Activated naive CD4-positive, alpha-beta T cell (primary cell): ENCODE measurements at places on chromosomes 13 and 19.

DNA sequence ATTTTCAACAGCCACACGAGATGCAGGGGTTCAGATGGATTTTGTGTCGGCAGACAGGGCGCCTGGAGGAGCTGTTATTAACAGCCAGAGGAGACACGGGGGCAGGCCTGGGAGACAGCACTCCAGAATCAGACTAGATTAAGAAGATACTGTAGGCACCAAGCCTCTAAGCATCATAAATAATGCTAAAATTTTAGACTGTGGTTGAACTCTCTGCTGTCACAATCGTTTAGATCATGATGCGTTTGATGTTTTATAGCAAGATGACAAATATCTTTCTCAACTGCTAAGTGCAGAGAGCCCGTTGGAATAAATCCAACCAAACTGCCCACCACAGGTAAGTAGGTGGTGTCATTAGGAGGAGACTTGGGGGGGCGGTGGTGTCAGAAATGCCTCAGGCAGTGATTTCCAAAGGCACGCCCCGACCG, 63.9 kb downstream of the CEBPG start:
- DNase-seq = no peak

DNA sequence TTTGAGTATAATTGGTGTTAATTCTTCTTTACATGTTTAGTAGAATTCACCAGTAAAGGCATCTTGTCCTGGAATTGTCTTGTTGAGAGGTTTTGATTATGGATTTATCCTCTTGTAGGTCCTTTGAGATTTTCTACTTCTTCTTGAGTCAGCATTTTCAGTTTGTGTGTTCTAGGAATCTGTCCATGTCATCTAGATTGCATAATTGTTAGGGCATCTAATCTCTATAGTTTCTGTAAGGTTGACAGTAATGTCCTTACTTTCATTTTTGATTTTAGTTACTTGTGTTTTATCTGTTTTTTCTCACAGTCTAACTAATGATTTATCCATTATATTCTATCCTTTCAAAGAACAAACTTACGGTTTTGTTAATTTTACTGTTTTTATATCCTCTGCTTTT, 492.0 kb downstream of the FGF9 start:
- no peak for DNase-seq

DNA sequence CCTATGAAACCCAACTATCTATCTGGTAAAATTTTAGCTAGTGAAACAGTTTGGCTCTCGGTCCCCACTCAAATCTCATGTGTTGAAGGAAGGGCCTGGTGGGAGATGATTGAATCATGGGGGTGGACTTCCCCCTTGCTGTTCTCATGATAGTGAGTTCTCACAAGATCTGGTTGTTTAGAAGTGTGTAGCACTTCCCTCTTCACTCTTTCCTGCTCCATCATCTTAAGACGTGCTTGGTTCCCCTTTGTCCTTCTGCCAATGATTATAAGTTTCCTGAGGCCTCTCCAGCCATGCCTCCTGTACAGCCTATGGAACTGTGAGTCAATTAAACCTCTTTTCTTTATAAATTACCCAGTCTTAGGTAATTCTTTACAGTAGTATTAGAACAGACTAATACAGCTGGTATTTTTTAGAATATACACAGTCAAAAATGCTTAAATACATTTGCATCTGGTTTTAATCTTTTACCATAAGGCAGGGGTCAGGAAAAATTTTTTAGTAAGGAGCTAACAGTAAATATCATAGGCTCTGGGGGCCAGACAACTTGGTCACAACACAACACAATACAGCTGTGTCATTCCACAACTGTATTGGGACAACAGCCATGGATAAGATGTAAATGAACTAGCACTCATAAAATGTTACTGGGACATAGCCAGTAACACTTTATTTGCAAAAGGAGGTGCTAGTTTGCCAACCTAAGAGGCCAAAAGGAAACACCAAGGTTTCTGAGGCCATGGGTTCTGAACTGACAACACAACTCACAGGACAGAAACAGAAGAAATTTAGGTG, 24.3 kb downstream of the DZIP1 start:
- no peak for DNase-seq

- no peak for DNase-seq
Observed at GRCh38 chr19:13952931-13953531, 722 bp downstream of the DCAF15 start.

DNA sequence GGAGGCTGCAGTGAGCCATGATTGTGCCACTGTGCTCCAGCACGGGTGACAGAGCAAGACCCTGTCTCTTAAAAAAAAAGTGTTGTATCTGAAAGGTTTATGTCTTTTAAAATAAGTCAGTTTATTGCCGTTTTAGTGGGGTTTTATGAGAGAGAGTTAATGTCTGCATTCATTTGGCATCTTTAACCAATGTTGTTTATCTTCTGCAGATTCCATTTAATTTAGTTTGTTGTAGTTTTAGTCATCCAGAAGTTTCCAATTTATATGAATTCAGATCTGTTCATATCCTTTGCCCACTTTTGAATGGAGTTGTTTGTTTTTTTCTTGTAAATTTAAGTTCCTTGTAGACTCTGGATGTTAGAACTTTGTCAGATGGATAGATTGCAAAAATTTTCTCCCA, 36.7 kb upstream of the LPAR6 start:
- no peak for DNase-seq

- DNase-seq = no peak
Observed at GRCh38 chr13:42602906-42603305, 29.0 kb downstream of the TNFSF11 start.

- DNase-seq = no peak
Observed at GRCh38 chr19:27885359-27885758, 1327.6 kb downstream of the UQCRFS1 start.

DNA sequence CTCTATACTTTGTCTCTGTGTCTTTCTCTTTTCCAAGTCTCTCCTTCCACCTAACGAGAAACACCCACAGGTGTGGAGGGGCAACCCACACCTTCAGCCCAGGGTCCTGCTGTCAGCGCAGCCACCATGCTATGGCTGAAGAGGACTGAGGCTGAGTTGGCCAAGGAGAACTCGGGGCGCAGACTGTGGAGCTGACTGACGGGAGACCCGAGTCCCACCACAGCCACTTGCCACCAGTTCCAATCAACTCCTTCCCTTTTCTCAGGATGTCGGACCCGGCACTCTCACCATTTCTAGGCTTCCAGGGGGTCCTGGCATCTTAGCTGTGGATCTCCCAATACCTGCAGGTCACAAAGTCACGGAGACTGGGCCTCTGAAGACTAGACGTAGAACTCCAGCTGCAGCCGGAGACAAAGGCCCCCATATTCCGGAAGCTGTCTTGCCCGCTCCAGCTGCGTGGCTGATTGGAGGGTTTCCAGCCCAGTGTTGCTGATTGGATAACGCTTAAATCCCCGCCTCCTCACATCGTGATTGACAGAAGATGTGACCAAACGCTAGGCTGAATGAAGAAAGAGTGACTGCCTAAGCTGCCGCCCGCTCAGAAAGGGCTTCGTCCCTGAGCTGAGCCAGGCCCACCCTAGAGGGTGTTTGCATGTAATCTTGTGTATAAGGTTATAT, 63.6 kb downstream of the ZNF429 start:
- DNase-seq = peak; percentile 60

DNA sequence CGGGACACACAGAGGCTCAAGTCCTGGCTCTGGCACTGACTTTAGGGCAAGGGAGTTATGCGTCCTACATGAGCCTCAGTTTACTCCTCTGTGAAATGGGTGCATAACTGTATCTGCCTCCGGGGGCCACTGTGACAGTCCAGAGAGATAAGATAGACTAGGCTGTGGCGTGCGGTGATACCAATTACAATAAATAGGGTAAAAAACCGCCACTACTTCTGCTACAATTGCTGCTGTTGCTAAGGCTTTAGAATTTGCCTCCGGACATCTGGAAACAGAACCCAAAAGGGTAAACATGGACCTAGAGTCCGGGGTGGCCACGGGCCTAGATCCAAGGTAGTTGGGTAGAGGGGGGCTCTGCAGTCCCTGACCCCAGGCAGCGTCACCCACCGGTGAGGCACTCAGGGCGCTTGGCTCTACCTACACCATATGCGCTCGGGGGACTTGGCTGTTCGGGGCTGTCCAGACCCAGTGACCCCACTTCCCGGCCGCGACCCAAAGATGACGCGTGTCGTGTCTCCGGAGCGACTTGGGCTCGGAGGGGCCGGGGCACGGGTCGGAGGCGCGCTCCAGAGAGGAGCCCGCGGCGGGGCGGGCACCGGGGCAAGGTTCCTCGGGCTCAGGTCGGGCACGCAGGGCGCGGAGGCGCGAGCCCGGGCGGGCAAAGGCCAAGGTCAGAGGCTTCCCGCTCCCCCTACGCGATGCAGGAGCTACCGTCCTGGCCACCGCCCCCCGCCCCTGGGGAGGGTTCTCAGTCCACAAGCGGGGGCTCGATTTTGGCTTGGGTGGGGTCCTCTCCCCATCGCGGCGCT, 1.1 kb downstream of the INSR start:
- no peak for DNase-seq

GRCh38 chr19:47022541-47023447, 3.2 kb downstream of the NPAS1 start:
- DNase-seq = no peak

DNA sequence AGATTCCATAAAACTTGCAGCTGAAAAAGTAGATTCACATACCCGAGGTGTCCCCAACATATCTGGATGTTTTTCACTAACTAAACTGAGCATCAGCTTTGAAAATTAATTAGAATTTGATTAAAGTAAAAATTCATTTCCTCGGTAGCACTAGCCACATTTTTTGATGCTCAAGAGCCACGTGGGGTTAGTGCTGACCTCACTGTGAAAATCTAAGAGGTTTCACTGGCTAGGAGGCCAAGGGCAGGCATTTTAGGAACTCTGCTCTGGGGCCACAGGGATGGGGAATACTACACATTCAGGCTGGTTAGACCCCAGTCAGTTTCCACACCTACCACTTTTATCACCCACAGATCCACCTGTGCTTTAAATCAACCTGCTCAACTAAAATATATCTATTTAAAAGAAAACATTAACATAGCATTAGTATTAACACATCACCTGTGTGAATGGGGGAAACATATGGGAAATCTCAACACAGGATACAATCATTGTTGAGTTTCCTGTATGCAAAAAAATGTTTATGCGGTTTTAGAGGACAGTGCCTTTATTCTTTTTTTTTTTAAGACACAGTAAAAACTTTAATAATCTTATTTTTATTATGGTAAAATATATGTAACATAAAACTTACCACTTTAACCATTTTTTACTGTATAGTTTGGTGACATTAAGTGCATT, 45.5 kb downstream of the BRD4 start:
- DNase-seq = no peak

- no peak for DNase-seq
Observed at GRCh38 chr19:18671303-18672043, 12.0 kb upstream of the CRTC1 start.

DNA sequence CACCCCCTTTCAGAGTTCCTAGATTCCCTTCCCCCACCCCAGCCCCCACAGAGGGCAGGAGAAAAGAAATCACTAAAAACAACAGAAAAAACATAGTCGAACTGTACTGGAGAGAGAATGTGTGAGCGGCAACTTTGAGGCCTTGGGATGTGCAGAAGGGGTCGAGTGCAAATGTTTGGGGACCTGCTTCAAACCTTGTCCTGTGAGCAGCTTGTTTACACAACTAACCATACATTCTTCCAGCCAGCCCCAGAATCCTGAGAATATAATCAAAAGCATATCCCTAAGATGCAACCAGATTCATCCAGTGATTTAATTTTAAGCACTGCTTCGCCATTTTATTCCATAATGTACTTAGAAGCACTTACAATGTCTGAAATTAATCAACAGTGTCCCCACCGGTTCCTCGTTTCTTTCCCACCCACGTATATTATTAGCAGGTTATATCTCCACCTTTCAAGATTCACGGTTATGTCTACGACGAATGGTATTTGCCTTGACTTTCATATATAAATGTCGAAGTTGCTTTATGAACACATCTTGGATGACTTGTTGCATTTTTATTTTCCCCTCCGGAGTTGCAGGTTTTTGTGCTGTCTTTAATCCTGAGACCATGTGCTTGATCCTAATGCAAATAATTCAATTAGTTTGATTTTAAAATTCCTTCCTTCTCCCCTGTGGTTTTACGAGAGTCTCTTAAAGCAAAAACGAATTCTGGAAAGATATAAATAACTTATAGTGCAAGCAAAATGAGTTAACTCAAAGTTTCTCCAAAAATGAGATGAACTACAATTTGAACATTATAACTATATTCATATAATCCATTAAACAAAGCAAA, 107.6 kb downstream of the ZIC5 start:
- DNase-seq = no peak

- DNase-seq = no peak
Observed at GRCh38 chr13:104750377-104750776, 1684.2 kb upstream of the SLC10A2 start.

GRCh38 chr19:19211499-19212420, at the start of gene NCAN:
NCAN (plus strand) TSS chr19:19211958; CDS start chr19:19216954, 4,996 bp downstream.
- no peak for DNase-seq

DNA sequence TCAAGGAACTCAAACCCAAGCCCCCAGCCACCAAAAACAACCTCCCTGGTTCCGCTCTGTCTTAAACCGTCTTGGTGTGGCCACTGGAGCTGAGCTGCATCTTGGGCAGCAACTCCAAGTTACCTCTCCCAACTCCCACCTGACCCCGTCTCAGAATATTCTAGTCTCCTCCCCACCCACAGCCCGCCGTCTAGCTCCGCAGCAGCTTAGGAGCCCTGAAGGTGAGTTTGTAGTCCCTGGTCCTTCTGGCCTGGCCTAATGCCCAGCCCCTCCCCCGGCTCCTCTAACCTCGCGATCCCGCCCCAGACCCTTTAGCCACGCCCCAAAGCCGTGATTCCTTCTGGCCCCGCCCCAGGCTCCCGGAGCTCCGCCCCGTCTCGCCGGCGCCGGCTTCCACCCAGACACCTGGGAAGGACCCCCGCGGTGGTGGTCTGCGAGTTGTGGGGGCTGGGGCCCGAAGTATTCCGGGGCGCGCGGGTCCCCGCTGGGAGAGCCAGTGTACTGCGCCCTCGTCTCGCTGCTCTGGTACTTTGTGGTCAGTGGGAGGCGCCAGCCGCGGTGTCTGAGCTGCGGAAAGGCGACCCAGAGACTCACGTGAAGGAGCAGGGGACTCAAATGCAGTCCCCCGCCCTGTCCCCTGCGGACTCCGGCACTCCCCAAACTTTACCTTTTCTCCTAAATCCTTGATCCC, 2.5 kb upstream of the LHB start:
- DNase-seq = no peak

GRCh38 chr13:72208112-72208645, 341.2 kb upstream of the DACH1 start:
- DNase-seq = no peak

GRCh38 chr13:33152389-33152788, 133.2 kb downstream of the STARD13 start:
- DNase-seq = no peak
